HEK293T (cell line): ENCODE measurements at places on chromosomes 5 and 9.

DNA sequence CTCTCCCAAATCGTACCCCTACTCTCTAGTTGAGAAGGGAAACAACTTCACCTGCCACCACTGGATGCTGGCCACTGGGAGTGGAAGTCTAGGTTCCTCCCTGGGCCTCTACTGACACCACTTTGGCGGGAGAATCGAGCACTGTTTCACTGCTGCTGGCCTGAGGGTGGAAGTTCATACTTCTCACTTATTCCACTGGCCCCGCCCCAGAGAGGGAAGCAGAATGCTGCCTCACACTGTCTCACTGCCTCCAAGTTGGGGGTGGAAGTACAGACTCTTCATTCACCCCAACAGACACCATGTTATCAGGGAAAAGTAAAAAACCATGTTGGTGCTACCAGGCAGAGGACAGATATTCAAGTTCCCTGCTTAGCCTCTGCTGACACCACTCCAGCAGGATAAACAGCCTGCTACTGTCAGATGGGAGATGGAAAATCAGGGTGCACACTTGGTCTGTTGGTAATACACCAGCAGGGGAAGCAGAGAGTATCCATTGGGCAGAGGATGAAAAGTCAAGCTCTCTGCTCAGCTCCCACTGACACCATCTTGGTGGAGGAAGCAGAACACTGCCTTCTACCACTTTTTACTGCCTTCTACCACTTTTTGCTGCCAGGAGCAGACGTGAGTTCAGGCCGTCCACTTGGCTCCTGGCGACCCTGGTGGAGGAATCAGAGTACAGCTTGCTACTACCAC lies 159.4 kb downstream of the SIL1 start:
- peak; percentile 16 for DNase-seq

DNA sequence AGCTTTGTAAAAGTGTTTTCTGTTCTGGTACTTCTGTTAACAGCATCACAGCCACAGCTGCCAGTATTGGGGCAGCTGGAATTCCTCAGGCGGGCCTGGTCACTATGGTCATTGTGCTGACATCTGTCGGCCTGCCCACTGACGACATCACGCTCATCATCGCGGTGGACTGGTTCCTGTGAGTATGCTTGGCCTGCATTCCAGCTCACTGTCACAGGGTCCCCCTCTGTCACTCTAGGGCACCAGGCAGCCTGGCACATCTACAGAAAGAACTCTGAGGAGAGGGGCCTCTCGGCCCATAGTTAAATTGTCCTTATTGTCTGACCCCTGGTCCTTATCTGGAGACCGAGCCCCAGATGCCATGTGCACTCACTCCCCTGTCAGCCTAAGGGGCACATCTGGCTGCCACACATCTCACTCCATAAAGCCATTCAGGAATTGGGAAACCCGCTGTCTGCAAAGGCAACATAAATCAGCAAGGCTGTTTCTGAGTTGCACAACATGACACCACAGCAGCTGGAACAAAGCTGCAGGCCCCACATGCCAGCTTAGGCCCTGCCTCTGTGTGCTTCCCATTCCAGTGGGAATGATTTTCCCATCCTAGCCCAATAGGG lies 77.5 kb downstream of the SLC1A3 start:
- DNase-seq = no peak

GRCh38 chr5:172418862-172419814 lies 35.2 kb downstream of the SH3PXD2B start:
- no peak for DNase-seq

DNA sequence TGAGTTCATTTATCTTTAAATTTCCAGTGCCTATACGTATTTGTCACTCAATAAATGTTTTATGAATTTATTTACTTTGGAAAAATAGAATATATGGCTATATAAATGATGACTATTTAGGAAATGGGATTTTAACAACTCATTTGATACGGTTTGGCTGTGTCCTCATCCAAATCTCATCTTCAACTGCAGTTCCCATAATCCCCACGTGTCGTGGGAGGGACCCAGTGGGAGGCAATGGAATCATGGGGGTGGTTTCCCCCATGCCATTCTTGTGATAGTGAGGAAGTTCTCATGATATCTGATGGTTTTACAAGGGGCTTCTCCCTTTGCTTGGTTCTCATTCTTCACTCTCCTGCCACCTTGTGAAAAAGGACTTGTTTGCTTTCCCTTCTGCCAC lies 187.6 kb upstream of the EFNA5 start:
- no peak for DNase-seq

DNA sequence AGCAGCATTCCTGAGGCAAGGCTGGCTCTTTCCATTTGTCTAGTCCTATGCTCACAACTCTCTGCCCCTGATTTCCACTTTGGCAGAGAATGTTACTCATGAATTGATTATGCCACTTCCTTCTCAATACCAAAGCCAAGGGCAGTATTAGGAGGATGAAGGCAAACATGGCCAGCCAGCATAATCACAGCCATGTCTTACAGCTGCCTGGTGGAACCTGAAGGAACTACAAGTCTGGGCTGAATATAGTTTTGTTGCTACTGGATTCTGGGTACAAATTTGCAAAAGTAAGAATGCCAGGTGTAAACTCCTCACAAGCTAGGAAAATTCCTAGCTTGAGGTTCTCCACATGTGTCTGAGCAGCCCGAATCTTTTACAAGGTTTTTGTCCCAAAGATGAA lies 4.2 kb downstream of the SIL1 start:
- DNase-seq = peak; percentile 35

DNA sequence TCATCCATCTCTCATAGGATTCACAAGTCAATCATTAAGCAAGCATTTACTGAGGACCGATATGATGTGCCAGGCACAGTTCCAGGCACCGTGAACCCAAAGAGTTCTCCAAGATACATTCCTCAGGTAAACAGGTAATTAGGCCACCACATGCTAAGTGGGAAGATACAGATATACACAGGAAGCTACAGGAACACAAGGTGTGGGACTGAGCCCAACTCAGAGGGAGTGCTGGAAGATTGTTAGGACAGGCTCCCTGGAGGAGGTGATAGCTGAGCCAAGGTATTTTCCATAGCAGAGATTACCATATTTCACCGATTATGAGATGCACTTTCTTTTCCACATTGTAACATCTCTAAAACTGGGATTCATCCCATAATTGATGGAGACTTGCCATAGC lies 31.4 kb upstream of the RAI14 start:
- no peak for DNase-seq

DNA sequence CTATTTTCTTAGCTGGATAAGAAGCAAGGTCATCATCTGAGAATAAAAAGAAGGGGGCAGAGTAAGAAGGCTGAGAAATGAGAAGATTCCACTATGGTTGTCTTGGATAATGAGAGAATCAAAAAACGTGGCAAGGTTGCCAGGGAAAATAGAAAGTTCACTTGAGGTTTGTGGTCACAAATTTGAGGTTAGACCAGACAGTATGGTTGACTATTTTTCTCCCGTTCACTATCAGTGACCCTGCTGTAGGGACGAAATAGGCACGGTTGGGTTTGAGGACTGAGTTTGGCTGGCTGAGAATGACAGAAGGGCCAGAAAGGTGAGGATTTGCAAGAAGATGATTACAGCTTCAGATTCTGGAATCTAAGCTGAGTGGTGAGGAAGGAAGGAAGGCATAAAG lies 266.0 kb upstream of the ZNF462 start:
- no peak for DNase-seq

DNA sequence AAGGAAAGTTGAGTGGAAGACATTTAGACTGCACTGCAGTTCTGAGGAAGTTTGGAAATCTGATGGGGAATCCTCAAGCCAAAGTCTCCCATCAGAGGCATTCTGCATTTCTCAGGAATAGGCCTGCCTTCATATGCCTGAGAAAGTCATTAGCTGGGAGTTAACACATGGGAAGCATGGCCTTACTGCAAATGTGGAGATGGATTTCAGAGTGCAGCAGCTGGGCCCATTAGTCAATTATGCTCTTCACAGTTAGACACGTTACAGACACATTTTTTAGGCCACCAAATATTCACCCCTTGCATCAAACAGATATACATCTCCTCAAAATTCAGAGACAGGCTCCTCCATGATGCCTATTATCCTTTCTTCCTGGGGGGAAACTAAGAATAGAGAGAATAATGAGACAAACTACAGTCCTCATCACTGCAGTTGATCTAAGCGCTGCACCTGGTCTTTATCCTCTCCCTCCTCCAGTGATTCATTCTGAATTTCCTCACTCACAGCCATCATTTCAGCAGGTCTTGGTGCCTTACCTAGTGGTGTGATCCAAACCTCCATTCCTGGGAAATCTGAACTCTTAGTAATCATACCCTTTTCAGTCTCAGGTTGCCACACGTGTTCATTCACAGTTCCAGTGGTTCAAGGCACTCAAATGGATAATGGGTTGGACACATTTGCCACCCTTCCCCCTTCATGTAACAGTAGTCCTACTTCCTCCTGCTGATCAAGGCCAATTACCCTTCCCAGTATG lies 47.9 kb upstream of the PPP2CA start:
- DNase-seq = no peak

GRCh38 chr9:76716085-76716672 lies 48.1 kb upstream of the PCA3 start:
- peak; percentile 25 for DNase-seq

- no peak for DNase-seq
Measured at GRCh38 chr9:136328622-136329041, 1.3 kb downstream of the GPSM1 start.

GRCh38 chr5:80150731-80151130 lies 105.1 kb downstream of the SERINC5 start:
- no peak for DNase-seq

GRCh38 chr5:150361301-150361700 lies 3.8 kb downstream of the TCOF1 start:
- no peak for DNase-seq

GRCh38 chr5:39016587-39017275 lies 57.5 kb downstream of the RICTOR start:
- no peak for DNase-seq

GRCh38 chr5:53059281-53059680 lies 50.3 kb downstream of the MOCS2 start:
- DNase-seq = no peak

GRCh38 chr5:35438288-35438687 lies 179.4 kb upstream of the SPEF2 start:
- no peak for DNase-seq

GRCh38 chr9:18890372-18890771 lies 142.6 kb downstream of the SAXO1 start:
- no peak for DNase-seq

GRCh38 chr5:2254406-2254805 lies 371.7 kb upstream of the IRX4 start:
- DNase-seq = no peak

GRCh38 chr9:31032206-31032605 lies 1352.2 kb upstream of the ACO1 start:
- no peak for DNase-seq

- no peak for DNase-seq
Measured at GRCh38 chr5:50445296-50445949, 4.3 kb upstream of the EMB start.

DNA sequence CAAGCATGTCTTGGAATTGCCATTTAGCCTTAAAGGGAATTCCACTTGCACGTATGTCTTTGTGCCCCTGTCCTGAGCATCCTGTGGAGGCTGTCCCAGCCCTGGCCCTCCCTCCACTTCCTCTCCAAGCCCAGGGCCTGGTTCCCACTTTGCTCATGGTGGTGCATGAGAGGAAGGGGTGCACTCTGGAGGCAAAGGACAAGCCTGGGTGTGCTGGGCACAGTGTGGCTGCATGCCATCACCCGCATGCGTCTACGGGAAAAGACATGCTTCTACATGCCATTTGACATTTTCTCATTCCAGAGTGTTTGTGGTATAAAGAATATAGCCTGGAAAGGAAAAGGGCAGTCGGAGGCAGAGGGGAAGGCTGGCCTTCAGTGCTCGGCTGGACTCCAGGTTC lies 7.2 kb upstream of the IRX2 start:
- no peak for DNase-seq

DNA sequence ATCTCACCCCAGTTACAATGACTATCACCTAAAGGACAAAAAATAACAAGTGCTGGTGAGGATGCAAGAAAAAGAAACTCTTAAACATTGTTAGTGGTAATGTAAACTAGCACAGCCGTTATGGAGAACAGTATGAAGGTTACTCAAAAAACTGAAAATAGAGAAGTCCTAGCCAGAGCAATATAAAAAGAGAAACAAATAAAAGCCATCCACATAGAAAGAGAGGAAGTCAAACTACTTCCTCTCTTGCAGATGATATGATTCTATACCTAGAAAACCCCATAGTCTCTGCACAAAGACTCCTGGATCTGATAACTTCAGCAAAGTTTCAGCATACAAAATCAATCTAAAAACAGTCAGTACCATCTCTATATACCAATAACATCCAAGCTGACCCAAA lies 221.5 kb upstream of the FAM174A start:
- DNase-seq = no peak

GRCh38 chr5:180072556-180072955 lies 997 bp upstream of the RNF130 start:
- DNase-seq = no peak

DNA sequence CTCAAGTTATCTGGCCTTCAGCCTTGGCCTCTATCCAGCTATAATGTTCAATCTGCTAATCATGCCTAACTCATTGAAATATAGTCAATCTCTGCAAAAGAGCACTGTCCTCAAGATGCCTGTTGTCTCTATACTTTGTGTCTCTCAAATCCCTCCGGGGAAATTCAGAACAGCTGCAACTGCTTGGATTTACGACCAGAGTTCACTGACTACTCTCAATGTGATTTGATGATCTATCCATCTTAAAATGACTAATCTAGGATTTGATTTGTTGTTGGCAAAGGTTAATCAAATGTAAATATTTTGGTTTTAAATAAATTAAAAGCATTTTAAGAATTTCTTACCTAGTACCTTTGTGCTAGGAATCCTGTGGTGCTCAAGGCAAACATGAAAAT lies 40.9 kb downstream of the SVEP1 start:
- no peak for DNase-seq

DNA sequence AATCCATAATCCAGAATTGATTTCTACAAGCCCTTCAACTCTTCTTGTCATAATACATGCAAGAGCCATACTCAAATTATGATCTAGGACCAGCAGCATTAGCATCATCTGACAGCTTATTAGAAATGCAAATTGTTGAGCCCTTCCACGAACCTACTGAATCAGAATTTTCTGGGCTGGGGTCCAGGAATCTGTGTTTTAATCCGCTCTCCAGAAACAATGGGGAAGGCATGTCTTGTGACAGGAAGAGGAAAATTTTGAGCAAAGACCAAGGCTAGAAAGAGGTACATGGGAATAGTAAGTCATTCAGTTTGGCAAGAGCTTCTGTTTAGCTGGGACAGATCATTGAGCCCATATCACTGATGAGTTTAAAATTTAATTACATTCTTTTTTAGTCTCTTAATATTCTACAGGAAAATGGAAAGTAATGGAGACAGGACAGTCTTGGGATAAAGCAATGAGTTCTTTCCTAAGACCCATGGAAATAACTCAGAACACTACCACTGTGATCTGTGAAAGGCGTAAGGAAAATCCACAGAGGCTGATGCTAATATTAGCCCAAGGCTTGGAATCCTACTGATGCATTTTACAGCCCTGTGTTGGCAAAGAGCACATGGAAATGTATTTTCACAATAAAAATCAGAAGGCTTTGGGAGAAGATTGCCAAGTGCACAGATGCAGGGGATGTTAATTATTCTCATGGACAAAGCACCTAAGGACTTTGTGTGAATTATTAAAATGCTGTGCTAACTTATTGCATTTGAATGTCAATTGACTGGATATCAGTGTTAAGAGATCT lies 73.7 kb upstream of the STK32A start:
- no peak for DNase-seq

- no peak for DNase-seq
Measured at GRCh38 chr5:2914981-2915484, 163.6 kb upstream of the IRX2 start.

- DNase-seq = no peak
Measured at GRCh38 chr9:123220127-123220526, 48.3 kb downstream of the STRBP start.
